CD4-positive, alpha-beta memory T cell (primary cell): ENCODE measurements at places on chromosomes 4 and X. TPM values are rescaled to one million over a fixed set of nuclear protein-coding genes. Genes with fewer than 3 reads are reported as not detected.

DNA sequence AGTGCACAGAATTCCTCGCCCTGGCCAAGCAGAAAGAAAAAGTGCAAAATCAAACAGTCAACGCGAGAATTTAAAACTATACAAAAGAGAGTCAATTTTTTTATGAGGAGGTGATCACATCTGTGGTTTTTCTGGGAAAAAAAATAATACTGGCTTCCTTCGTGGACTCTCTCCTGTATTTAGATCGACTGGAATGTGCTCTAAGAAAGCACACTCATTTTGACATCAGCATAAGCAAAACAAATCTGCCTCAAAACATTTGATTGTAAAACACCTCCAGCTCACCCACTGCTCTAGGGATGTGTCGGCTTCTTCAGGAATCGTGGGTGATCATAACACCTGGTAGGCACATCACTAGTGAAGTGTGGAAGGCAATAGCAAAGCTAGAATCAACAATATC is 417.4 kb upstream of the FAT1 start:
- no peak for DNase-seq

- DNase-seq, result no peak
These were observed 65.3 kb downstream of the ANTXR2 start for GRCh38 chr4:80007745-80008149.

- DNase-seq, result no peak
These were observed 1.2 kb downstream of the SOD3 start for GRCh38 chr4:24796620-24797019.

DNA sequence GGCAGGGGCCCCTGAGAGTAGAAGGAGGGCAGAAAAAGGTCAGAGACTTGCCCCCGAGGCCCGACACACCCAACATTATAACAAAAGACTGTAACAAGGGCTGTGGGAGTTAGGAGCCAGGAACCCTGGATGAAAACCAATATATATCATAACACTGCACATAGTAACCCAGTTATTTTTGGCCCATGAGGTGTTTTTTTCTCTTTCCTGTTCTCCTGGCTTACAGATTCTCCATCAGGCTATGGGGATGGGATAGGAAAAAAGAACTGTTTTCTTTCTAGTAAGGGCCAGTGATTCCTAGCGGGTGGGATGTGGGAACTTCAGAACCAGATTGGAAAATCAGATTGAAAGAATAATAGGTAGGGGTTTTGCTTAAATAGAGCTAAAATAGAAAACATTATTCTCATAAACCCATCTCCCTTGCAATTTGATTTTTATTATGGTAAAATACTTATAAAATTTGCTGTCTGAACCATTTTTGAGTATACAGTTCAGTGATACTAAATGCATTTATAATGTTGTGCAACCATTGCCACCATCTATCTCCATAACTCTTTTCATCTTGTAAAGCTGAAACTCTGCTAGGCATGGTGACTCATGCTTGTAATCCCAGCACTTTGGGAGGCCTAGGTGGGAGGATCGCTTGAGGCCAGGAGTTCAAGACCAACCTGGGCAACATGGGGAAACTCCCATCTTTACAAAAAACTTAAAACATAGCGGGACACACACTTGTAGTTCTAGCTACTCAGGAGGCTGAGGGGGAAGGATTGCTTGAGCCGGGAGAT is 33.5 kb downstream of the SNX25 start:
- DNase-seq, result no peak

DNA sequence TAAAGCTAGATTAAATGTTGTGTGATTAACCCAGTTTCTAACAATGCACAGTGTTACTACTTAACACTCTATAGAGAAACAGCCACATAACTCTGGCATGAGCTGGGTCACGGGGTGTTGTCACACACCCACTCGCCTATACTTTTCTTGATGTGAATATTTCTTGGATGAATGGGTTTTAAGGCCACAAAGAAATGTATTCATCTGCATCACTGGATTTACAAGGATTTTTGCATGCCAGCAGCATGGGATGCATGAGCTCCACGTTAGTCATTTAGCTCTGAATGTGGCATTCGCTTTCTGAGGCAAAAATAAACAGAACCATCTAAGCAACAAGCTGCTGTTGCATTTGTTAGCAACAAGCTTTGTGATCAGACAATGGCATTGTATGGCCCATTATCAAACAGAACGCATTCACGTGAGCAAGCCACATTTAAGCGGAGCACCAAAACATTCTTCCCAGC is 89.7 kb downstream of the LRP2BP start:
- no peak for DNase-seq

- no peak for DNase-seq
These were observed 144.2 kb downstream of the EDA start for GRCh38 chrX:69759921-69760625.

GRCh38 chr4:187478292-187479140 is 517.1 kb upstream of the ZFP42 start:
- no peak for DNase-seq

Gene SCML2
- total RNA-seq, result 1.7 TPM

- no peak for DNase-seq
These were observed 11.7 kb upstream of the FAT4 start for GRCh38 chr4:125303058-125303457.

DNA sequence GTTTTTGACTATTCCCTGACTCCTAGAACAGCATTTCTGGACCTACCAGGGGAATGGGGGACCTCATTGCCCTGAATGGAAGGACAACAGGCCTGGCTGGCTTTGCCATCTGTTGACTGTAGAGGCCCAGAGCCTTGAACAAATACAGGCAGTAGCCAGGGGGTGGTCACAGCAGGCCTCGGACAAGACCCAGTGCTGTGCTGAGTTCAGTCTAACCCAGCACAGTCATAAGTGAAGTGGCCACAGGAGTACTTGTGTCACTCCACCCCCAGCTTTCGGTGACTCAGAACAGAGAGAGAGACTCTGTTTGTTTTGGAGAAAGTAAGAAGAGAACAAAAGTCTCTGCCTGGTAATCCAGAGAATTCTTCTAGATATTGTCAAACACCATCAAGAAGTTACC is 310.0 kb downstream of the PRR32 start:
- no peak for DNase-seq

DNA sequence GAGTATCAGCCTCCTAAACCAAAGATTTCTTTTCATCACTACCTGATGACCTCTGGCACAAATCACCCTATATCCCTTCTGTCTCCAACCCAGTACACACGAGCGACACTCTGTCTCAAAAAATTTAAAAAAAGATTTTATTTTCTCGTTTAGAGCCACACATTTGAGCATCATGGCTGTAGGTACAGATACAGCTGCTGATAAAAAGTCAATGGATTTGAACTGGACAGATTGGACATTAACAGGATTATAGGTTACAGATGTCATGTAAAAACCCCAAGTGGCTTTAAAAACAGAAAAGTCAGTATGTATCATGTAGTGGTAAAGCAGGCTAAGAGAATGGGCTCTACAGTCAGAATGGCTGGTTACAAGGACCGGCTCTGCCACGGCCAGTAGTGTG is 171.1 kb downstream of the SCFD2 start:
- no peak for DNase-seq
